BE2C (cell line): ENCODE measurements at places on chromosomes 3 and 15.

DNA sequence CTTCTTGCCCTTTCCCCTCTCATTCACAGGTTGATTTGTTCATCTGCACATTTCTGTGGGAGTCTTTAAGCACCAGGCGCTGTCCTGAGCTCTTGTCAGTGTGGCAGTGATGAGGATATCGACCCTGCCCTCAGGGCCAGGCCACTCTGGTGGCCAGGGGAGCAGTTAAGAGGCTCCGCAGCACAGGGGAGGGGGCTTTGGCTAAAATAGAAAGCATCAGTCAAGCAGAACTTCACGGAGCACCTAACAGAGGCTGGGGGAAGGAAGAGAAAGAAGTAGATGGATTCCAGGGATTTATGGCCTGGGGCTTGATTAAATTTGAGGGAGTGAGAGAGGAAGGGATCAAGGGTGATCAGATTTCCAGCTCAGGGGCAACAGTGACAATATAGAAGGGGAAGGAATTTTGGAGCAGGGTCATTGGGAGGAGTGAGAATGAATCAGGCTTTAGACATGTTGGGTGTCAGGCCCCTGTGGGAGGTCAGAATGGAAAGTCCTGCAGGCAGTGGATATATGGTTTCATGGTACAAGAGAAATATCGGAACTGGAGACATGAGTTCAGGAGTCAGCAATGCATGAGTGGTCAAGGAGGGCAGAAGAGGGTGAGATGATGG, 73.0 kb upstream of the GLCE start:
- no peak for DNase-seq

DNA sequence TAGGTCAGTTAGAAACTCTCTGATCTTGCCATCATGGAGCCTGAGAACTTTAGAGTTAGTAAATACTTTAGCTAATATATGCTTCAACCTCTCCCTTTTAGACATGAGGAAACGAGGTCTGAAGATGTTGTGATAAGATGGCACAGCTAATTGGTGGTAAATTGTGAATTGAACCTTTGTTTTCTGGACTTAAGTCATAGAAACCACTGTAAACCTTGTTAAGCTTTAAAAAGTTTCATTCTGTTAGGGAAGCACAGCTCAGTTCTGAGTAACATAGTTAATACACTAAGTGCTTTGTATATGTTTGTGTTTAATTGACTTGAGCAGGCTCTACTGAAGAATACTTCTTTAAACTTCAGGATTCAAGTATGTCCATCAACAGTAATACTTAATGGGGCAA, 108.6 kb downstream of the AKAP13 start:
- no peak for DNase-seq

DNA sequence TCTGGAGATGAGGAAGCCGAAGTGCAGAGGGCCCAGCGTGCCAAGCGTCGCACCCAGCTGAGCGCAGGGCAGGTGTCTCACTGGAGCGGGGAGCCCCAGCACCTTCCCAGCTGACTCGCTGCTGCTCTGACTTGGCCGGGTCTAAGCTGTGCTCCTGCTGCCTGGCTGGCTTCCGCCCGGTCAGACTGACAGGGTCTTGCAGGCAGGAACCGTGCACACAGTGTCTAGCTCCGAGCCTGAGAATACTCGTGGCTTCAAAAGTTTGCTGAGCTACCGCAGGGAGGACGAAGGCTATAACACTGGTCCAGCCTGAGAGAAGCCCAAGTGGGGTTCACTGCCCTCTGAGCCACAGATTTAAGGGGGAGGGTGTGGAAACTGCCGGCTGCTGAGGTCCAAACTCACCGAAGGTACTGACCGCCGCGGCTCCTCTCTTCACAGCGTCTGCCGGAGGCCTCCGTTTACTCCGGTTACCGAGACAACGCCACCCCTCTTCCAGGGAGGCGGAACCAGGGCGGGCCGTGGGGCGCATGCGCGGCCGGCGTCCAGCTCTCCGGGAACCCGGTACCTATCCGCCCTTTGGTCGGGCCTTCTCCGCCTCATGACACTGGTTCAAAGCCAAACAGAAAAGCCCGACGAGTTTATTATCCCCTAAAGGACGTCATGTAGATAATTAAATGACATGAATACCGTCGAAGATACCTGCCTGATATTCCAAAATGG, at the start of gene CFAP44:
TSS of gene CFAP44 (minus strand) at position 443 of the 720 bp plus-strand sequence. CDS start 7,829 bp downstream, outside the sequence.
- peak; percentile 77 for DNase-seq

GRCh38 chr15:70149667-70150404, 52.1 kb upstream of the TLE3 start:
- no peak for DNase-seq

DNA sequence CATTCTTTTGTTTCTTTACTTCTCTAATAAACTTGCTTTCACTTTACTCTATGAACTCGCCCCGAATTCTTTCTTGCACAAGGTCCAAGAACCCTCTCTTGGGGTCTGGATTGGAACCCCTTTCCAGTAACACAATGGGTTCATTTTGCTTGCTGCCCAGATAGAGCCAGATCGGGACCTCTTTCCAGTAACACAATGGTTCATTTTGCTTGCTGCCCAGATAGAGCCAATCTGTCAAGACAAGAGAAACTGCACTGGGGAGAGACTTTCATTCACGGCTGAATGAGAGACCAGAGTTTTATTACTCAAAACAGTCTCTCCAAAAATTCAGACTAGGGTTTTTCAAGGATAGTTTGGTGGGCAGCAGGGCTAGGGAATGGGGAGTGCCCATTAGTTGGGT, 25.4 kb downstream of the METTL6 start:
- no peak for DNase-seq

DNA sequence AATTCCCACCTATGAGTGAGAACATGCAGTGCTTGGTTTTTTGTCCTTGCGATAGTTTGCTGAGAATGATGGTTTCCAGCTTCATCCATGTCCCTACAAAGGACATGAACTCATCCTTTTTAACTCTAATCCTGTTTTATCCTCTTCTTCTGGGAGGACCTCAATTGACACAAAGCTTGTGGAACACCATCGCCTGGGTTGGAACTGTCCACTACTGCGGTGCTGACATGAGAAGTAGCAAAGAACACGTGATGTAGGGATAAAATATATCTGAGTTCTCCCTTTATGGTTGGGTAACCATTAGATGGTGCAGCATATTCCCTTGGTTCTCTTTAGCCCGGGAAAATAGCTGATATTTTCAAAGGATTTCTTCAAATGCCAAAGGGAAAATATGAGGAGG, 105.3 kb upstream of the TOPAZ1 start:
- no peak for DNase-seq

- no peak for DNase-seq
Measured at GRCh38 chr15:43404130-43404529, 33.2 kb downstream of the TUBGCP4 start.

DNA sequence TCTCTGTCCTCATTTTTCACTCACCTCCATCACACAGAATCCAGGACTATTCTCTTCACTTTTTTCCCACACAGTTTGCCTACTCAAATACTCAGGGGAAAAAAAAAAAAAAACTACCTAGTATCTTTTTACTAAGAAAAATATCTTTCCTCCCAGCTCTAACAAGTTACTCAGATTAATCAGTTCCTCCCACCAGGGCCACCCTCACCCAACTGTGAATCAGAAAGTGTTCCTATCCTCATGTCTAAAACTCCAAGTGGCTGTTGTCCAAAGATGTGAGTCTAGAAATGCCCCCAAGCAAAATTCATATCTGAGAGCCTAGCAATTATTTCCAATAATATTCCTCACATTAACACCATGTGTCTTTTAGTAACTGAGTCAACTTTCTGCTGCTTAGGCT, 268.0 kb downstream of the ERC2 start:
- DNase-seq, result no peak

DNA sequence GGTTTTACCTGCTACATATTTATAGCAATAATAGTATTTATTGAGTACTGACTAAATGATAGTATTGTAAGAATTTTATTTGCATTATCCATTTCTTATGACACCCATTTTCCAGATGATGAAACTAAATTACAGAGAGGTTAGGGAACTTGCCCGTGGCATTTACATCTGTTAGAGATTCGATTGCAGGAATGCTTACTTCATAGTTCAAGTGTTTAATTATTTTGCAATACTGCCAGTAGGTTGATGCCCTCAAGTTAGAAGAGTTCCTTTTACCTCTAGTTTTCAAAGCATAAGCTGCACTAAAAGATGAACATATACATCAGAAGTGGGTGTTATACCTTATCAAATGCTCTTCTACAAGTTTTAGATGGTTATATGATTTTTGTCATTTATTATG, 362.8 kb upstream of the RGMA start:
- no peak for DNase-seq

GRCh38 chr15:70670680-70671079, 92.7 kb downstream of the UACA start:
- no peak for DNase-seq

GRCh38 chr3:46890132-46890531, 12.6 kb downstream of the PTH1R start:
- DNase-seq, result no peak

- DNase-seq, result no peak
Measured at GRCh38 chr15:62853841-62854225, 188.7 kb upstream of the TPM1 start.

DNA sequence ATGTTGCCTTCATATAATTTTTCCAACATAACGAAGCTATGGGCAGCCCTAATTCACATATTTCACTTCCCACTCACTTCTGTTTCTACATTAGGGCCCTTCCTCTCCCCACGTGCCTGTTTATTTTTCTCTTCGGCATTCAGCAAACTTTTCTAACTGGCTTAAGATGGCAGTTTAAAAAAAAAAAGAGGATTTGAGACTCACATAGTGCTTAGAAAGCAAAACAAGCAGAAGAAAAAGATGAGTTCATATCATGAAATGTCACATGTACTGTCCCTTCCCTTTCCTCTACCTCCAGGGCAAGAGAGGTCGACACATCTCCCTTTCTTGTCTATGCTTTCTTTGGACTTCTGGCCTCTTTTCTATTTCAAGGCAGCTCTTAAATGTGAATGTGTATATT, 30.6 kb downstream of the SLC49A4 start:
- DNase-seq, result no peak

GRCh38 chr3:183554377-183554776, 1.1 kb downstream of the KLHL6 start:
- DNase-seq, result no peak

- DNase-seq, result no peak
Measured at GRCh38 chr3:64806668-64807605, 119.1 kb upstream of the ADAMTS9 start.

GRCh38 chr15:70585707-70586034, 177.7 kb downstream of the UACA start:
- DNase-seq, result no peak

GRCh38 chr3:51727500-51727899, 20.6 kb downstream of the GRM2 start:
- no peak for DNase-seq

DNA sequence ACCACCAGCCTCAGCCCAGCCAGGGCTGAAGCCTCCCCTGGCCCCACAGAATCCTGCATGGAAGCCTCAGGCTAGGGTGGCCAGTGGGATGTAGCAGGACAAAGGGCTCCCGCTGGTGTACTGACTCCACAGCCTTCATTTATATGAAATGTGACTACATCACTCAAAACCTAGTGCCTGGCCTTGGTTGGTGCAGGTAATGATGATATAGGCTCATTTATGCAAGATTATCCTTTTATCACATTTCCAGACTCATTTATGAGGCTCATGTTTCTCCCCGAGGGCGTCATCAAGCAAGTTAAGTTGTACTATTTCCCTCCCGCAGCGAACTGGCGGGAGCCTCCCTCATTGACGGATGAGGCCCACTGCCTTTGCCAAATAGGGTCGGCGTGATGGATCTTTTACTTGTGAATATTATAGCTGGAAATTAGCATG, 179.1 kb upstream of the SMAD3 start:
- no peak for DNase-seq

DNA sequence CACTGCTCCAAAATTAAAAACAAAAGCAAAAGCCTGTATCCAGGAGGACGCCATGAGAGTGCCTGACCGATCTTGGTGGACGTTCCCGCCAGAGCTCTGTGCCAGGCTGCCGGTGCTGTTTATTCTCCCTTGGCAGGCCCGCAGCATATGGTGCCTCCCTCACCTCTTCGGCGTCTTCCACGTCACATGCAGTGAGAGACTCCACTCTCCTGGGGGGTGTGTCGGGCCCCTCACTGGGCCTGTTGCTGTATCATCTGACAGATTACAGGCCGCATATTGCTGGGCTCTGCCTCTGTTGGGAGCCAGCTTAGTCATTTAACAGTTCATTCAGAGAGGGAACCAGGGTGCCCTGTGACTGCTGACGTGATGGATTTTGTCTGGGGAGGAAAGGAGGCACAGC, 86.4 kb upstream of the ARRDC4 start:
- no peak for DNase-seq

GRCh38 chr3:107142171-107142570, 235.1 kb upstream of the CCDC54 start:
- no peak for DNase-seq

DNA sequence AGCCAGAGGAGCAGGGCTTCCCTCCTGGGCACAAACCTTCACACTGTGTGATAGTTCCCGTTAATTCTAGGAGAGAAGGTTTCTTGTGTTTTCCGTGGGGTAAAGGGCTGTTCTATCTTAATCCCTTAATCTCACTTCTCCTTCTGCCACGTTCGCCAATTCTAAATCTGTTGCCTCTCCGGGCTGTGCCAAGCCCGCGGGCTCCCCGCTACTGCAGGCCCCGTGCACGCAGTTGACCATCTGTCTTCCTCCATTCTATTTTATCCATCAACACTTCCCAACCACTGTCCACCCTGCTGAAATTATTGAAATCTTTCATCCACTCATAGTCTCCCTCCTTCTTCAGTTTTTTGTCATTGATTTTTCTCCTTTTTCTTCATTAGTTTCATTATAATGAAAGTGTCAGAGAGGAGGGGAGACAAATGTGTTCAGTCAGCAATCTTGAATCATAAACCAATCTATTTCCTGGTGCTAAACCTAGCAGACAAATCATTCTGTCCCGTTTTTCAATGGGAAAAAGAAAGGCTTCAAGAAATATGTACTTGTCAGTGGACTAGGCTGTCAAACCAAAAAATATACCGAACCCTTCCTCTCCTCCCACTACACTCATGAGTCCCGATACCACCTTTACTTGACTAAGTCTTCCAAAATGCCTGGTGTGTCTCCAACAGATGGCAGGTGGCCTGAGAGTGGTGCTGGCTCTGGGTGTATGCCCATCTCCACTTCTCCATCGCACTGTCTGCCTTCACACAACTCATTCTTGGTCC, 39.6 kb downstream of the SLCO2A1 start:
- no peak for DNase-seq
